Progenitor cell of endocrine pancreas (in vitro differentiated cells): ENCODE measurements at places on chromosomes 6 and 20. TPM values are rescaled to one million over a fixed set of nuclear protein-coding genes. Genes with fewer than 3 reads are reported as not detected.
A peak's percentile ranks its signal among the peaks of the same experiment; 100 is the strongest.

GRCh38 chr6:134172706-134173365 lies 120.4 kb upstream of the SLC2A12 start:
- no peak overlapping the region for H3K27ac ChIP-seq
- peaks cover 31% of the 10 kb centered on the region for H3K36me3 ChIP-seq
- H3K27me3 ChIP-seq, result peaks cover 7% of the 10 kb centered on the region
- peaks cover 17% of the 10 kb centered on the region for H3K4me1 ChIP-seq

DNA sequence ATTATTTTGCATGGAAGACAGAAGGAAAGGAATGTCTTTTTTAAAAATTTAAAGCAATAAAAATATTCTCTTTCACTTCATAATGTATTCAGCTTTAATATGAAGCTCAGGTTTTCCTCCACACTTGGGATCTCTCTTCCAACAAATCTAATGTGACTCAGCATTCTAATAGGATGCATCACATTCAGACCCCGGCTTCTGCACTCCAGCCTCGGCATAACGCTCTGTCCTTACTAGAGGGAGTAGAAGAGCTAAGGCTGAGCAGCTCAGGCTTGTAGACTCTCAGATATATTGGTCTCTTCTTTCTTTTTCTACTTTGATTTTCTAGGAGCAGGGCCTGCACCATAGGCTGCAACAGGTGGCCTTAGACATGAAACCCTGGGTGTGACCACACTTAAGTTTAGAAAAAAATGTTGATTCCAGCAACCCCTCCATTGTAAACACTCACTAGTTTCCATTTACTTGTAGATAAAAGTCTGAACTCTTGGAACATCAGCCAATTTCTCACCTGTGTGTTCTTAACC lies 161.7 kb downstream of the PAK5 start:
- no peaks in the 10 kb centered on the region for H3K27me3 ChIP-seq
- peaks cover 4% of the 10 kb centered on the region for H3K4me1 ChIP-seq
- DNase-seq, result no peak

GRCh38 chr6:43749461-43749860 lies 20.6 kb upstream of the VEGFA start:
- H3K27ac ChIP-seq, result peak overlapping the region; percentile 42
- peaks cover 5% of the 10 kb centered on the region for H3K4me1 ChIP-seq
- peaks cover 6% of the 10 kb centered on the region for H3K27me3 ChIP-seq
- DNase-seq, result no peak

GRCh38 chr6:77034161-77034560 lies 429.1 kb downstream of the HTR1B start:
- peak overlapping the region; percentile 65 for H3K27ac ChIP-seq
- H3K36me3 ChIP-seq, result peaks cover 2% of the 10 kb centered on the region
- H3K4me1 ChIP-seq, result peaks cover 7% of the 10 kb centered on the region
- H3K4me3 ChIP-seq, result no peak overlapping the region

DNA sequence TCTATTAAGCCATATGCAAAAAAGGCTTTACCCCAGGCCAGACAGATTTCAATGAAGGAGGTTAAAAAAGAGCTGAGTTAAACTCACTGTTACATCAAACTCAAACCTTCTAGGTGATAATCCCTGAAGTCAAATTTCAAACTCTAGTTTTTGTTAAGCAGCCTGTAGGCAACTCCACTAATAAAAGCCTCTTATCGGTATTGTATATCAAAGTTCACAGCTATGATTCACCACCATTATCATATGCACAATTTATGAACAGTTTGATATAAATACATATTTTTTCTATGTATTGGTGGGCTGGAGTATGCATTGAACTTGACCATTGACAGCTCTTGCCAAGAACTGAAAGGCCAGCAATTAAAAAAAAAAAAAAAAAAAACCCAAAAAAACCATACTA lies 308.2 kb downstream of the BTBD3 start:
- H3K36me3 ChIP-seq, result no peaks in the 10 kb centered on the region
- H3K27me3 ChIP-seq, result no peaks in the 10 kb centered on the region
- no peak overlapping the region for H3K4me3 ChIP-seq
- H3K27ac ChIP-seq, result no peak overlapping the region
- no peaks in the 10 kb centered on the region for H3K4me1 ChIP-seq

CPNE5 gene
- 0.16 and 0.24 TPM in 2 replicates for total RNA-seq

DNA sequence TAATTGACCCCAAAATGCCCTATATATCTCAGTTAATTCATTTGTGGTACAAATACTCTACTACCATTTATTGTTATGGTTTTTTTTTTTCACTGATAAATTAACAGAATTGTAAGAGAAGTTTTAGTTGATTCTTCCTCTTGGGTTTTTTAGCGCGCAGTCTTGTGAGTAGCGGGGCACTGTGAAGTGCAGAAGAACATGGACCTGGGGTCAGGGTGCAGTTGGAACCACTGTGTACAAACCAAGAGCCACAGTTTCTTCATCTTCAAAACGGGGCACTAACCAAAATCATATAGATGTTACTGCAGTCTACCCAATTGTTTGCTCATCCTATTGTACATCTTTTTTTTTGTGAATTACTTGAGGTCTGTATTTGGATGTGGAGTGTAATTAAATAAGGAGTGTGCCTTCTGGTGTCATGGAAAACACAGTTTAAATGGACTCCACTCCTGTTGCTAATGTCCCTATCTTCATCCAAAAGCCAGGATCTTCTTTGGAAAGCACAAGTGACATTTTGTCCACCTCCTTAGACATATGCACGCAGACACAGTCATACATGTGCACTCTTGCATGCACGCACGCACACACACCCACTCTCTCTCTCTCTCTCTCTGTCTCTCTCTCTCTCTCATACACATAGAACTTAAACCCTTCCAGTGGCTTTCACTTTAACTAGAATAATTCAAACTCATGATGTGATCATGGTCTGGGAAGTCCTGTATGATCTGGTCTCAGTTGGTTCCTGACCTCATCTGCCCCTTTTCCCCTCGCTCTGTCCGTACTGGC lies 51.5 kb downstream of the AFDN start:
- peaks cover 3% of the 10 kb centered on the region for H3K4me1 ChIP-seq
- no peak overlapping the region for H3K4me3 ChIP-seq
- H3K27ac ChIP-seq, result peak overlapping the region; percentile 88
- peaks cover 49% of the 10 kb centered on the region for H3K36me3 ChIP-seq
- DNase-seq, result no peak

DNA sequence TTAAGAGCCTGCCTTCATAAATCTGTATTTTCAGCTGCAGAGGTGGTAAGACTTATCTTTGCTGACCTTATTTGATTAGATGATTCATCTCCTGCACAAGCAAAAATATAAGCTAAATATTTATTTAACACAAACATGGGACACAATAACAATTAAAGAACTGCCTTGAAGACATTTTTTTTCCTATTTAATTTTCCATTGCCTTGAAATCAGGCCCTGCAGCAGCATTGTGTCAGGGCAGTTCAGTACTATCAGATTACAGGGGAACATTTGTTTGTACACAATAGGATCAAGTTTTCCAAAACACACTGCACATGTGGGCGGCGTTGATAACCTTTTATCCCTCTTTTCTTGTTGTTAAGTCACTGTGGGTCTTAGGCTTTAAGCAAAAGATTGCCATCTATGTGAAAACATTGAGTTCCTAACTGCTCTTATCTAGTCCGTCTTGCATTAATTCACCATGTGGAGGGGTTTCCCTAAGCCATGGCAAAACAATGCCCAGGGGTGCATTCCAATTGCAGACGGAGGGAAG lies 7.4 kb downstream of the ADGRF5 start:
- no peaks in the 10 kb centered on the region for H3K4me1 ChIP-seq
- H3K27ac ChIP-seq, result no peak overlapping the region
- H3K27me3 ChIP-seq, result peaks cover 9% of the 10 kb centered on the region

DNA sequence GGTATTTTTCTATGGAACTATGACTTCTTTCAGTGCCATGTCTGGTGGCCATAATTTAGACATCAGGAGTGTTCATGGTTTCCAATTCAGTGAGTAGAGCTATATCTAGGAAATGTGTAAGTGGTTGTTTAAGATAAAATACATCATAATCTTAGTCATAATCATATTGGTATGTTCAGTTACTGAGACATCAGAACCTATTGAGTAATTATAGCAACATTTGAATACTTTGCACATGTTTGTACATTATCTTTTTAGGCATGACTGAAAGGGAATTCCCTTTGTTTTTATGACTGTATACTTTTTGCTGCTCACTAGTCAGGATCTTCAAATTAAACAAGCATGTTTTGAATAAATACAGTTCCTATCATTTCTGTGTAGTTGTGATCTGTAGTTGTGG lies 64.0 kb downstream of the STXBP5 start:
- H3K36me3 ChIP-seq, result peaks cover 29% of the 10 kb centered on the region
- DNase-seq, result no peak
- no peak overlapping the region for H3K27ac ChIP-seq
- no peaks in the 10 kb centered on the region for H3K27me3 ChIP-seq
- H3K4me1 ChIP-seq, result peaks cover 3% of the 10 kb centered on the region

TMEM74B gene
- 15.6 and 21.9 TPM in 2 replicates for total RNA-seq

FAM184A gene
- total RNA-seq, result 20.9 and 23.0 TPM in 2 replicates

- H3K27me3 ChIP-seq, result no peaks in the 10 kb centered on the region
- H3K4me3 ChIP-seq, result peak within 1 kb of the TSS; percentile 97
- H3K36me3 ChIP-seq, result no peaks in the 10 kb centered on the region
- peaks cover 32% of the 10 kb centered on the region for H3K4me1 ChIP-seq
- peak within 1 kb of the TSS; percentile 95 for H3K27ac ChIP-seq
Observed at GRCh38 chr20:52972190-52972937, at the start of gene TSHZ2. TSHZ2 (plus strand) TSS chr20:52972358; CDS start chr20:52973294, 936 bp downstream.

SLC35D3 gene
- 0.13 TPM in 1 of 2 replicates, not detected in the other for total RNA-seq

REM1 gene
- total RNA-seq, result not detected in 2 replicates

DNA sequence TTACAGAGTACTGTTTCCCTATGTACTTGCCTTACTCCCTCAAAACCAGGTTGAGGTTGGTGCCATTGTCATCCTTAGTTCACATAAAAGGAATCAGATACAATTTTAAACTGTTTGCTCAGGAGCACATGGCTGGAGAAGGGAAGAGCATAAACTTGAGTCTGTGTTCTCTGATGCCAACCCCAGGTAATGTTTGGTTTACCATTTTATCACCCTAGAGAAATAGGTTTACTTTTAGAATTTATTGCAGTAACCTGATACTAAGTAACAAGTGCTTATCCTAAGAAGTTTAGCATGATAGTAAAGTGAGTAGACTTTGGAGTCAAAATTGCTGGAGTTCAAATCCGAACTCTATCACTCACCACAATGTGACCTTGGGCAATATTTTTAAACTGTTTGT lies 86.3 kb downstream of the RFPL4B start:
- no peaks in the 10 kb centered on the region for H3K27me3 ChIP-seq
- H3K4me1 ChIP-seq, result peaks cover 7% of the 10 kb centered on the region
- H3K36me3 ChIP-seq, result no peaks in the 10 kb centered on the region
- H3K4me3 ChIP-seq, result no peak overlapping the region
- DNase-seq, result no peak

DNA sequence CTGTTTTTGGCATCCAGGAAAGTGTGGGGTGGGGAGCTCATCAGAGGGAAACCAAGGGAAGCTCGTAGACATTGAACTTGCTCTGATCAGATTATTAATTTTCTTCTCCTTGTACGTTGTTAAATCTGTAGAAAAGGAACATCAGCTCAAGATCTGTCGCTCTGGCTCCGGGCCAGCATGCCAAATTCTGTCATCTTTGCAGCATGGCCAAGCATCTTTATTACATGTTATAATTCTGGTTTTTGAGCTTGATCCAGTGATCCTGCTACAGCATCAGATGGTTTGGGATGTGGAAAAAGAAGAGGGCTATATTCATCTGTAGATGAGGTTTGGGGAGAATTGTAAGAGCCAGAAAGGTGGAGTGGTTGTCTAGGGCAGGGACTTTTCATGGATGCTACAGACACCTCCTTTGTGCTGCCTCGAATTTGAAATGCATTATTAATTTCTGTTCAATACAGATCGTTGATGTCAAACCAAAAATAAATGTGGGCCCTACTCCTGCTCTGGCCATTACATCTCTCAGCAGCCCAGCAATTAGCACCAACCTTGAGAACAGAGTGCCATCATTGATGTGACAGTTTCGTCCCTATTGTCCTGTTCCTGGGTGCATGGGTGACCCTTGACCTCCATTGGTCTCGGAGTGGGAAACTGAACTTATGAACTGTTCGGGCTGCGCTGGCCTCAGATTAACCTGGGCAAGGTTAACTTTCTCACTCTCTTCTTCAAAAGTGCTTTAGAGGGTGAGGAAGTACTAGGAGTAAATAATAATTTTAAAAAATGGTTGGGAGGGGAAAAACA lies 250.8 kb downstream of the SOX4 start:
- no peak for DNase-seq
- peak overlapping the region; percentile 91 for H3K27ac ChIP-seq
- peaks cover 62% of the 10 kb centered on the region for H3K4me1 ChIP-seq
- H3K27me3 ChIP-seq, result no peaks in the 10 kb centered on the region

DNA sequence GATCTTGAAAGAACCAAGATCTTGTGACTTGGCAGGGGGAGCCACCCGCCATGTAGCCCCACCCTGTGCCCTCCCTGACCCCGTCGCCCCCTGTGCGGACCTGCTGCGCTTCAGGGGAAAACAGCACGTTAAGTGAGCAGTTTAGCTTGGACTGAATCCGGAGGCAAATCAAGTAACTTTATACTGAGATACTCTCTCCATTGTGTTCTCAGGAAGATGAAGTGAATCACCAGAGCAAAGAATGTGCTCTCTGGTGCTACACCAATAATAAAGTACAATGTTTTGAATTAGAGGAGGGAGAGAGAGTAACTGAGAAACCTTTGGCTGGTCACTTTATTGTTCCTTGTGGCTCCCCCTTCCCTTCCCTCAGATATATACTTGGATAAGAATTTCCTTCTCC lies 83.4 kb downstream of the TXNDC5 start:
- no peak overlapping the region for H3K4me3 ChIP-seq
- no peaks in the 10 kb centered on the region for H3K4me1 ChIP-seq
- peaks cover 40% of the 10 kb centered on the region for H3K27me3 ChIP-seq
- DNase-seq, result no peak

GRCh38 chr6:113636357-113636824 lies 220.8 kb upstream of the MARCKS start:
- H3K4me1 ChIP-seq, result peaks cover 36% of the 10 kb centered on the region
- no peak overlapping the region for H3K4me3 ChIP-seq
- DNase-seq, result no peak
- no peaks in the 10 kb centered on the region for H3K36me3 ChIP-seq

DNA sequence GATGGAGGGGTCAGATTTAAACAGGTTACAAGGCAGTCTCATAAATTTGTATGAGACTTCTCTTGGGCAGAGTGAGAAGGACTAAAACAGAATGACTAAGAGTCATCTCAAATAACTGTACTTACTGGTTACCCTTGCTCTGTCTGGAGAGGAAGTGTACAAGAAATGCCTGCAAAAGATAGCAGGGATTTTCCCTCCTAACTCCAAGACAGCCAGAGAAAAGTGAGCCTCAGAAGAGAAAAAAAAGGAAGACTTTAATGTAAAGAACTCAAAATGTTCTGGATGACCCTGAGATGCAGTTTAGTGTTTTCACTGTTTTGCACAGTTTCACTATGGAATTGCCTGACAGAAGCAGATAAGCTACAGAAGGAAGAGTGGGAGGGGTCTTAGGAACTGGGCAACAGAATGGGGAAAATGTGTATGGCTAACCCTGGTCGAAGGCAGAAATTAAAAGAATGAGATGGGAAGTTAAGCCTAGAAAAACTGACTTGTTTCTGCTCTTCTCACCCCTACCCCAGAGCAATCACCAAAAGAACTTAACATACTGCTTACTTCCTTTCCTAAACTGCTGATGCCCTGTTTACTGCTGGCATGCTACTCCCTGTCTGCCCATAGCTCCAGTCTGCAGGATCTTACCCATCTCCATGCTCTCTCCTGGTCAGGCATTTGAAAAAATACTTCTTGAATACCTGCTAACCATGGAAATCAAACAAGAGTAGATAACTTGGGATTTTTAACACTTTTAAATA lies 98.1 kb upstream of the MARCKS start:
- H3K27ac ChIP-seq, result no peak overlapping the region
- H3K27me3 ChIP-seq, result peaks cover 12% of the 10 kb centered on the region
- DNase-seq, result no peak
- no peak overlapping the region for H3K4me3 ChIP-seq
- no peaks in the 10 kb centered on the region for H3K36me3 ChIP-seq
- H3K4me1 ChIP-seq, result peaks cover 2% of the 10 kb centered on the region
